Stomach (tissue), 19 donors: ENCODE measurements at places on chromosomes 2 and 18.

DNA sequence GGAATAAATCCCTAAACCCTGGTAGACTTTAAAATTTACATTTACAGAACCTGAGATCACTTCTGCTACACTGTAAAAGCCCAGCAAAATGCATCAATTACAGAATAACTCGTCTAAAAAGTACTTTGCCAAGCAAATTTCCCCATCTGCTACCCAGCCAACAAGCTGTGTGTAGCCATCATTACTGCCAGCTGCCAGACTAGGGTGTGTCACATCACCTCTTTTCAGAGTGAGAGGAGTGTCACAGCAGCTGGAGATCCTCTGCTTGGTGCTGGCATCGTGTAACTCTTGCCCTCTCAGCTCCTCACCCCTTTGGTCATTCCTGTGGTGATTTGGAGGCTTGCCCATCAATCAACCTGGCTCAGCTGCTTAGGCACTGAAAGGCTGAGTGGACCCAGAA is 340.4 kb upstream of the MMADHC start:
- DNase-seq: no peak

DNA sequence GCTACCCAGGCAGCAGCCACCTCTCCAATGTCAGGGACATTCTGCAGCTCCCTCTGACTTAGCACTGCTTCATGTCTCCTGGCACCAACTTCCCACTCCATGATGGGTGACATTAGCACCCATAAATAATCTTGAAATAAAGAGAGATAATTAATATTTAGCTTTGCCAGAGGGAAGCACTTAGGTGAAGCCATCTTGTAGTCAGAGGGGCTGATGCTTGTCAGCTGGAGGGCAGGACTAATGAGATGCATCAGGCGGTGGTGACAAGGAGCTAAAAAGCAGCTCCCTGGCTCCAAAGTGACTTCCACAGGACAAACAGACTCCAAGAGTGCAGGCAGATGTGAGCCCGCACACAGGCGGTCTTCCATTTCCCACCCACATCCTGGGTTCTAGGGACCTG is 153.0 kb upstream of the ID2 start:
- no peak for DNase-seq

DNA sequence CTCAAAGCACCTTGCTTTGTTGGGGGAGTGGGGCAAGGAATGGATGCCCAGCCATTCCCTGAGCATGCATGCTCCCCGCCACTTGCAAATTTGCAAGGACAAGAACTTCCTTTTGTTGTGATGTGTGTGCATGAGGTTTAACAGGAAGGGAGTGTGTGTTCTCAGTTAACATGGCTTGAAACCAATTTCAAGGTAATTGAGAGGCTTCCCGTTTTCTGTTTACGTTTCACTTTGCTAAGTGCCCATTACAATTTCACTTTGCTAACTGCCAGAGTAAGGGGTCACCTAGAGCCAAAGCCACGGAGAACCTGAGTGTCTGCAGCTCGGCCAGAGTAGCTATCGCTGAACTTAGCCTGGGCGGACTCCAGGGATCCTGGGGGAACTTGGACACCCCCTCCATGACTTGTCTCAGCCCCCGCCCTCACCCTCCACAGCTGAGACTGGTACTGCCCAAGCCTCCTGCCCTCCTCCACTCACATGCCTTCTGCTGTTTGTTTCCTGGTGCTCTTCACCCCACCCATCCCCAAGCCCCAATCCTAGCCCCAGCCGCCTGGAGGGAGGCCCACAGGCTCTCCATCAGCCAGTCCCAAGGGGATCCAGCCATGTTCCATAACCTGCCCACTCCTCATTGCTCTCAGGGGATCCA is 53.6 kb upstream of the LAPTM4A start:
- peak; percentile 36 for DNase-seq

- no peak for DNase-seq
These were observed 29.4 kb downstream of the SPRED2 start for GRCh38 chr2:65402780-65403528.

DNA sequence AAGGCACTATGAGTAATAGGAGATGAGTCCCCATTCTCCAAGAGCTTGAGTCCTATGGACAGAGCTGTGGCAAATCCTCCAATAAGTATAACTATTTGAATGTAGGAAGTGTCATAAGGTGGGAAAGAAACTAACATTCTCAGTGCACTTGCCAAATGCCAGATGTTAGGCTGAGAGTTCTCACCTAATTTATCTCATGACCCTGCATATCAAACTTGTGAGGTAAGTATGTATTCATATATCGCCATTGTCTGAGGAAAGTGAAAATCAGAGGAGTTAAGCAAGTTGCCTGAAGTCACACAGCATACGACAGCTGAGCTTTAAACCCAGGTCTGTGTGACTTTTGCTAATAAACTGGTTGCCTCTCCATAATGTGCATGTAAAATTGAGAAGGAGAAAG is 169.5 kb downstream of the TTC32 start:
- DNase-seq: no peak

DNA sequence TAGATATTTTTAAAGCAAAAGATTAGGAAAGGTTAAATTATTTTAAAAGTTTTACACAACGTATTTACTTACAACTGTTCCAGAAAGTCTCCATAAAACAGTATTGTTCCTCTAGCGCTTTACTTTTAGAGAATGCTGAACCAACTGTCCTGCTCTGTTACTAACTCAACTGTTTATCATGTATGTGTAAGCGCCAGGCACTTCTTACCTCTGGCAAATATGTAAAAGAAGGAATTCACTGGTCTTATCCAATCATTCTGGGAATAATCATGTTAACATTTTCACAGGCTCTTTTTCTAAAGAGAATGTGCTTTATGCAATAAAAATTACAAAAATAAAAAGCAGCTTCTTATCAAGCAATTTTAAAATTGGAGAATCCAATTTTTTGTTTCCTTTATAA is 68.0 kb downstream of the COBLL1 start:
- no peak for DNase-seq

DNA sequence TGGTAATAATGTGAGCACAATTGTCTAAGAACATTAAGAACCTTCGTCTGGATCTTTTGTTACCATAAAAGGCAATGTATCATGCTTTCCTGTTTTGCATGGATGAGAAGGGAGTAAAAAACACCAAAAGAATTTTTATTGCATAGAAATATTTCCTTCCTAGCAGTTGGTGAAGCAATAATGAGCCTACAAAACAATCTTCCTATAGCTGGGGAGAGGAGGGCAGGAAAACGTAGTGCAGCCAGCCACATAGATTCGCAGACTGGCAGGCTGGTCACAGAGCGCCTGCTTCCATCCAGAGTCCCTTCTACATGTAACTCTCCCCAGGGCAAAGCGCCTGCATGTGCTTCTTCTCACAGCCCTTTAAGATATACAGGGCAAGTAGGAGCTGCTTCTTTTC is 190.4 kb downstream of the BABAM2 start:
- DNase-seq: no peak

DNA sequence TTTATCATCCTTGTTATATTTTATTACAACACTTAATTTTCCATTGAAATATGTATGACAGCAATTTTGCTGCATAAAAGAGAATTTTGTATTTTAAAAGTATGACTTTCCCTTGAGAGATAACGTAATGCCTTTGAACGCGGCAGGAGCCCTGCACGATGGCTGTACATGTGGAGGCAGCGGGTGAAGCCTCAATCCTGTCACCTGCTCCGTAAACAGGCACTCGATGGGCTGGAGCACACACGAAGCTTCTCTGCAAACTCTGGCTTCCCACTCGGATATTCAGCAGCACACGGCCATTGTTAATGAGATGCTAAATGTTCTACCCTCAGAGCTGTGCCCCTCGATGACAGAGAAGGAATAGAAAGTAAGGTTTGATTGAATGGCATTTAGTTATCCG is 184.4 kb downstream of the RTP5 start:
- DNase-seq: no peak

GRCh38 chr2:118498943-118499342 is 348.5 kb downstream of the EN1 start:
- no peak for DNase-seq

GRCh38 chr2:72378753-72379348 is 231.2 kb upstream of the CYP26B1 start:
- no peak for DNase-seq

DNA sequence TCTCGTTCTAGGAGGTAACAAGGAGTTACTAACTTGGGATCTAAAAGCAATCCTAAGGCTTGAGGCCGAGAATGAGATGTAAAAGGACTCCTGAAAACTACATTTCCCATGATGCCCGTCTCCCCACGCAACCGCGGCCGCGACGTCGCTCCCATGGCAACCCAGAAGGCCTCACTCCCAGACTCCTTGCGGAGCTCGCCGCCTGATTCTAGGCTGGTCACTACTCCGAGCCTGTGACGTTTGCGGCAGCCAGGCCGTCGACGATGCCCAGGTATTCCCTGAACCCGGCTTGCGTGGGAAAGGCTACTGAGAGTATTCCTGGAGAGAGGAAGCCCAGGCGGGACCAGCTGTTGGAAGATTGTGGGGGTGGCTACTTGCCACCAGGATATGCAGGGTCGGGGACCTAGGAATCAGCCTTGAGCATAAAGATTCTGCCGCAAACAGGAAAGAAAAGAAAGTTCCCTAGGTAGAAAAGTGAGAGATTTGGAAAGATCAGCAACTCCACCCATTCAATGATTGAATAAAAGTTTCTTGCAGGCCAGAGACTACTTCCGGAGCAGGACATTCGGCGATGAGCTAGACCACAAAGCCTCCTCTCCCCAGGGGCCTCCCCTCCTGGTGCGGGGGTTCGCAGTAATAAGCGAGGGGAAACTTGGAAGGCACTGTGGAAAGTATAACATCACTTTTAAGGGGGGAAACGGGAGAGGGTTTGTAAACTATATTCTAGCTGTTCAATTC is at the start of gene DYNC2LI1:
DYNC2LI1 (plus strand) TSS at position 164 of the 738 bp plus-strand sequence; CDS start at position 264, 100 bp downstream.
- peak; percentile 92 for DNase-seq

- DNase-seq: no peak
These were observed 52.0 kb downstream of the SLC40A1 start for GRCh38 chr2:189528617-189529016.

GRCh38 chr2:144357623-144358373 is 162.1 kb downstream of the ZEB2 start:
- peak; percentile 20 for DNase-seq

DNA sequence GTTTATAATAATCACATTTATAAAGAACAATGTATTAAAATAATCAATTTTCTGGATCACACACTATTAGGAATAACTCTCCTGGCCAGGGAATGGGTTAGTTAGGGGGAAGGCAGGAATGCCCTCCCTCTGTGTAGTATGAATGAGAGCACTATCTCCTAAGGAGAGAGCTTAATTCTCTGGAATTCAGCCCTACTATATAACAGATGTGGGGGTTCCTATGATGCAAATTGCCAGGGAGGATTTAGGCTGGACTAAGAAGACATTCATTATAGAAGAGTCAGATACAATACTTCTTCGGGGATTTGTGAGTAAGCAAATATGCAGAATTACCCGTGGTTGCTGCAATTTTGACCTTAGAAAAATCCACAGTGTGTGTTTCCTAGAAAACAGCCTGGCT is 250.1 kb upstream of the VRK2 start:
- DNase-seq: no peak

- no peak for DNase-seq
These were observed 29.7 kb downstream of the C2orf42 start for GRCh38 chr2:70161069-70161534.

GRCh38 chr2:98685930-98686887 is 44.7 kb downstream of the MGAT4A start:
- DNase-seq: no peak

GRCh38 chr2:2495606-2496005 is 164.5 kb upstream of the MYT1L start:
- DNase-seq: no peak

DNA sequence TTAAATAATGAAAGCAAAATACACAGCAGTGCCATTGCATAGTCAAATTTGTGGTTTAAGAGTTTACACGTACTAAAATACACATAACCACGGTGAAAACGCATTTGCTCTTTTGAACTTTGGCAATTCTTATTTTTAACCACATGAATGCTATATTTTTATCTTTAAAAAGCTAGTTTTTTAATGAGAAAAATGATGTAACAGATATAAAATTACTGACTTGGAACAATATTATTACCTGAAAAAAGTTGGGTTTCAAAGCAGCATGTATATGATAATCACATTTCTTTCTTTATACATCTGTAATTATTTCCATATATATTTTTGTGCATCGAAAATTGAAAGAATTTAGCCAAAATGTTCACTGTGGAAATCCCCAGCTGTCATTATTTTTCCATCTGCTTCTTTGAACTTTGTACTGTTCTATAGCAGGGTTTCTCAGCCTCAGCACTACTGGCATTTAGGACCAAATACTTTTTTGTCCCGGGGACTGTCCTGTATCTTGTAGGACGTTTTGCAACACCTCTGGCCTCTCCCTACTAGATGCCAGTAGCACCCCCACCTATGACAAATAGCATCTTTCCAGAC is 75.9 kb upstream of the CAB39 start:
- no peak for DNase-seq

GRCh38 chr2:72057308-72057707 is 90.4 kb downstream of the CYP26B1 start:
- DNase-seq: no peak

DNA sequence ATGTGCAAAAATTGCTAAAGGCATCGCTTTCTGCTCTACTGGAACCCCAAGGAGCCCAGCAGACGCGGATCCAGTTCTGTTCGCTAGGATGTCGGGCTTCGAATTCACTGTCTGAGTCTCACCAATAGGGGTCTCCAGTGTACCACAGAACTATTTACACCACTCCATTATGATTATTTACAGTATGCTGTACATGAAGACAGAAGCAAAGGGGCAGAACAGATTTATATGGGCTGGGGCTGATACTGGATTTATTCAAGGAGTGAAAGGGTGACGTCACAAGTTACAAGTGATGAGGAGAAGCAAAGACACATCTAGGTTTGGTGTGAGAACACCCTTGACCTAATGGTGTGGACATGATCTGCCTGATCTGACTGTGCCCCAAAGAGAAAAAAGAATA is 185.3 kb upstream of the ATP5MC3 start:
- no peak for DNase-seq

GRCh38 chr2:133581010-133581760 is 12.9 kb upstream of the NCKAP5 start:
- DNase-seq: no peak

GRCh38 chr2:59353306-59353921 is 1112.3 kb upstream of the FANCL start:
- DNase-seq: peak; percentile 13

DNA sequence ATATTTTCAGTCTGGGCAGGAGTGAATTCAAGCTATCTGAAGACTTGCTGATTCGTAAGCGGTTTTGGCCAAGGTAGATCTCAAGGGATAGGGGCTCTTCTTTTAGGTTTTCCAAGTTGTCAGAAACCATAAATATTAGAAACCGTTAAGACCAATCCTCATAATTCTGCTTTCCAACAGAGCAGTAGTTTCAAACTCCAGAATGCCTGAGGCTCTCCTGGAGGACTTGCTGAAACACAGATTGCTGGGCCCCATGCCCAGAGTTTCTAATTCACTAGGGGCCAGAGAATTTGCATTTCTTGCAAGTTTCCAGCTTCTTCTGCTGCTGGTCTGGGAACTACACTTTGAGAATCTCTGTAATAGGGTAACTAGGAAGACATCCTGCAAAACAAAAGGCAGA is 1855.7 kb upstream of the CELF4 start:
- DNase-seq: no peak

- DNase-seq: no peak
These were observed 5.6 kb downstream of the ZAP70 start for GRCh38 chr2:97718942-97719341.
